ENCODE measurements at places on chromosomes 6 and 20.

GRCh38 chr6:99297415-99297814 lies 52.1 kb downstream of the FAXC start:
- no peak for DNase-seq

GRCh38 chr6:133610227-133610840 lies 278.6 kb upstream of the TCF21 start:
- DNase-seq, result no peak

- DNase-seq, result no peak
Observed at GRCh38 chr20:19757487-19758132, 448 bp upstream of the RIN2 start.

DNA sequence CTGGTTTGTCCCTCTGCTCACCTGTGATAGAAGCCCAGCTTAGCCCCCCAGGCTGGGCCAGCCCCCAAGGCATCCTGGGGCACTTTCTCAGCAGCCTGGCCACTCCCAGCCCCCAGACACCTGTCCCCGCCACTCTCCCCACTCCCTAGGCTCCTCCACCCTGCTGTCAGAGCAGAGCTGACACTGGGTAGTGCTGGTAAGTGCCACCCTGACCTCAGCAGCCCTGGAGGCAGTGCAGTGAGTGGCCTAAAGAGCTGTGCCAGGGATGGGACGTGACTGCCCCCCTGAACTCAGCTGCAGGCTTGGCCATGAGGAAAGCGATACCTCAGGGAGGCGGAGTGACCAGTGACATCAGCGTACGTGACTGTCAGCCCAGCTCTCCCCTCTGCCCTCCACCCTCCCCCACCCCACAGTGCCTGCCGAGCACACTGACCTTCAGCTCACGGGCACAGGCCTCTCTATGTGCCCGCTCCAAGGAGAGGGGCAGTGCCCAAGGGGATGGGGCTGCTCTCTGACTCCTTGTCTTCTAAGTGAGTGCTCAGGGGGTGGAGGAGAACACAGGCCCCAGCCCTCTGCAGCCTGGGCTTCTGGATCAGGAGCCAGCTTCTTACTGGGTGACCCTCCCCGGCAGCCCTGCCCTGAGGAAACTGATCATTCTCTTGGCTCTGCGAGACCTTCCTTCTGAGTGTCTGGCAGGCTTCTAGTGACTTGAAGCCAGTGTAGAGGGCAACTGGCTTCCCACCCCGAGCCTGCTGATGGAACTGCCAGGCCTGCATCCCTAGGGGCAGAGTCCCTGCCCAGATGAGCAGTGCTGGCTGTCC lies 172.7 kb downstream of the MRPL14 start:
- DNase-seq, result no peak

- no peak for DNase-seq
Observed at GRCh38 chr6:137166247-137167098, 7.0 kb downstream of the IL22RA2 start.

- DNase-seq, result no peak
Observed at GRCh38 chr6:166317261-166318212, 9.3 kb upstream of the PRR18 start.

DNA sequence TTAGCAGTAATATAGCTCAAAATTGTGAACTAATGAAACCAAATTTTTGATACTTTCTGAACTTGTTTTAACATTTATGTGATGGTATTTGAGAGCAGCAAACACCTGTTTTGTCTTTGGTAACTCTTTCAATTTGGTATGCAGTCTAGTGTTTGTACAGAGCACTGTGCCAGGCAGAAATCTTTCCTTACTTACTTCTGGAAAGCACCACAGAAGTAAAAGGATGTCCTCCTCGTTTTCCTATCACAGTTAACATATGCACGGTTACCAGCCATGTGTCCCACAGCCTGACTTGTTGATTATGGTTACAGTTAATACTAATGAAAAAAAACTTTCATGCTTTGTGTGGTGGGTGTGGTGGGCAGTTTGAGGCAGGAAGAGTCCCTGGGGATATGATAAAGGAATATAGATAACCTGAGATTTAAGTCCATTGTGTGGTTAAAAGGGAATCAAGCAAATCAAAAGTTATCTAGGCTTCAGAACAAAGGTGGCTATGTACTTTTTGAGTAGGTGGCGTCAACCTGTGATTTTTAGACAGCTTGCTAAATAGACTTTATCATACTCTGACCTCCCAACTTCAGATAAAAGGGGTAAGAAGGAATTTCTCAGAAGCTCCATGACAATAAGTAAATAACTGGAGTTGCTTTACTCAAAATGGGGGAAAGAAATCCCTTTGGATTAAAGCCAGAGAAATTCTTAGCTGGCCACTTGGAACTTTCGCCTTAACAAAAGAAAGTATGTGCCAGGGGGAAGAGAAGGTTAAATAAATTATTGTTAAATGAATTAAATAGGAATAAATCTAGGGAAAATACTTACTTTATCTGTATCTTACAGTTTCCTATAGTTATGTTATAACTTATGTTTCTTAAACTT lies 20.1 kb upstream of the COL10A1 start:
- no peak for DNase-seq

- DNase-seq, result no peak
Observed at GRCh38 chr6:15431762-15432483, 186.1 kb downstream of the JARID2 start.

GRCh38 chr6:90893400-90893799 lies 306.5 kb upstream of the MAP3K7 start:
- no peak for DNase-seq

- DNase-seq, result no peak
Observed at GRCh38 chr20:40319741-40320516, 369.1 kb downstream of the MAFB start.

DNA sequence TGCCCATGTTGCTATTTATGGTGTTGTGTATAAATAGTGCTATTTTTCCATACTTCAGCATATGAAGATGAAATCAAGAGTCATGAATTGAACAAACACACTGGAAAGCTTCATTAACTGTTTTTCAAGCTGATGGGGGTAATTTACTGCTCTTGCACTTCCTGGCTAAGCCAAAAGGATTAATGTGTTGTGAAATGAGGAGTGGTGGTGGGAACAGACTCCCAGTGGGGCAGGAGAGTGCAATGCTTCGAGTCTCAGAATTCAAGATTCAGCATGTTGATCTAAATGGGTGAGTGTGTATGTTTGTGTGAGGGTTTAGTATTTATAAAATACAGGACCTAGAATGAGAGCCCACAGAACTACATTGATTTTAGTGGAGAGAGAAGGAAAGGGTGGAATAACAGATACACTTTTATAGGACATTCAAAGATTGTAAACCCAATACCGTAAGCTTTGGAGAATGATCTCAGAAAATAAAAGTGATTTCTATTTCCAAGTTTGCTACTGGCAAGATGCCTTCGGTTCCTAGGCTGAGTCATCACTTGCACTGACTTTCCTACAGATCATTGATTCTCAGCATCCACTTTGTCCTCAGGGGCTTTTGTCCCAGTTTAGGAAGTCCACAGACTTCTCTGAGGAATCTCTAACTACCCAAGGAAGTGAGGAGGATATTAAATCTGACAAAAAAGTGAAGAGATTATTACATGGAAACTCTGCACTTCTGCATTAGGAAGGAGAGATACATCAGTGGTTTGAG lies 303.6 kb downstream of the TRDN start:
- no peak for DNase-seq

GRCh38 chr6:84798257-84798656 lies 33.9 kb upstream of the TBX18 start:
- no peak for DNase-seq

DNA sequence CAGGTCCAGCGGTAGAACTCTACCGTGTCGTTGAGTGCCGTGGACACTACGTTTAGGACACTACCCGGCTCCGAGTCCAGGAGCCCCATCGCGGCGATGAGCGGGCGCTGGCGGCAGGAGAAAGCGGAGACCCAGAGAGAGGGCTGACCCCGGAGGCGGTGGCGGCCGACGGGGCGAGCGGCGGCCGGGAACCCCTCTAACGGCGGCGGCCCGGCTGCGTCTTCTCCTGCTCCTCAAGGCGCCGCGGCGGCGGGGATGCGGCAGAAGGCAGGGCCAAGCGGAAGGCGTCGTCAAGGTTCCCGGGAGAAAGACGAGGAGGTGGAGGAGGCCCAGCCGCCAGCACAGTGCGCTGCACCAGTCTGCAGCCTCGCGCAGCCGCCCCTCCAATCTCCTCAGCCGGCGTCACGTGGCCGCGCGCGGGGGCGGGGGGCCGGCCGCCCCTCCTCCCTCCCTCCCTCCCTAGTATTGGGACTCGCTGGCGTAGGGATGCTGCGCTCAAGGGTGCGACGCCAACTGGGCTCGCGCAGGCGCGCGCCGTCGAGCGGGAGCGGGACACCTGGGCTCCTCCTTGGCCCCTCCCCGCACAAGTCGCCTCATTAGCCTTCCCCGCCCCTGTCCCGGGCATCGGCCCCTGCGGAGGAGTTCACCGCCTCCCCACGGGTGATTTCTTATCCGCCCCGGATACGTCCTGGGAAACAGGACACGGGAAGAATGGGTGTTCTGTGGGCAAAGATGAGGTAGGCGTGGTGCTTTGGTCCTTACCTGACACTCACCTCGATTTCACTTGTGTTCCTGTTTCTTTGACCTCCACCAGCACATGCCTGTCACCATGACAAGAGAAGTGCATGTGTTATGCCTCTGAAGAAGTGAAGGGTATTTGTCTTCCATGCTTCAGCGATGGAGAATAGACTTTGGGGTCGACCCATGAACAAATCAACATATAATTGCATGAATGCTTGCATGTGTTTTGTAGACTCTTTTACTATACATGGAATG lies at the start of gene ELOVL4:
Gene ELOVL4 (minus strand): TSS at position 363 of the 996 bp plus-strand sequence. CDS start 274 bp downstream, at position 89.
- peak; percentile 56 for DNase-seq

DNA sequence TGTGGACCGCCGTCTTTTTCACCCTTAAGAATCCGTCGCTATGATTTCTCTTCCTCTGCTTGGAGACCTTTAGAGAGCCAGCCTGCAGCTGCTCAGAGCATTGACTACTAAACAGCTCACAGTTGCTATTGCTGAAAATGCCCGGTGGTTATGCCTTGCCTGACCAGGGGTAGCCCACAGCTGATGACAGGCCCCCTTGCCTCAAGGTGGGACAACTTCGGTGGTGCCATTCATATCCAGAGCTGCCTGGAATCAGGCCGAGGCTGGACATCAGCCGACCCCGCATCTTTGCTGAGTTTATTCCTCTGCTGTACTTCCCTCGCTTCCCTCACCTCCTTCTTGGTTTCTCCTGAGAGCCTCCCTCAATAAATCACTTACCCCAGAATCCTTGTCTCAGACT lies 39.6 kb downstream of the OVOL2 start:
- DNase-seq, result no peak

DNA sequence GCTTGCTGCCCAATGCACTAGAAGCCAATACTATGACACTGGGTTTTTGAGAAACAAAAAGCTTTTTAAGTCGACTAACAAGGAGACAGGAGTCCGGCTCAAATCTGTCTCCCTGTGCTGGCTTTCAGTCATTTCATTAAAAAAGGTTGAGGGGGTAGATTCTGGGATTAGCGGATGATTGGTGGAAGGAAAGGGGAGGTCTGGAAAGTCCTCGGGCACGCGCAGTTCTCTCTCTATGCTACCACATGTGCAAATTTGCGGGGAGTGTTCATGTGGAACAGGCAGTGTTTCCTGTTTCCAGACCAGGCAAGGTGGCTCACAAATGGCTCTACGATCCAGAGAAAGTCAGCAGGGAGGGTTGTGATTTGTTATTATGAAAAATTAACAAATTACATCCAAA lies 89.1 kb upstream of the TOX2 start:
- no peak for DNase-seq

GRCh38 chr6:24980507-24981385 lies 45.0 kb upstream of the RIPOR2 start:
- no peak for DNase-seq

DNA sequence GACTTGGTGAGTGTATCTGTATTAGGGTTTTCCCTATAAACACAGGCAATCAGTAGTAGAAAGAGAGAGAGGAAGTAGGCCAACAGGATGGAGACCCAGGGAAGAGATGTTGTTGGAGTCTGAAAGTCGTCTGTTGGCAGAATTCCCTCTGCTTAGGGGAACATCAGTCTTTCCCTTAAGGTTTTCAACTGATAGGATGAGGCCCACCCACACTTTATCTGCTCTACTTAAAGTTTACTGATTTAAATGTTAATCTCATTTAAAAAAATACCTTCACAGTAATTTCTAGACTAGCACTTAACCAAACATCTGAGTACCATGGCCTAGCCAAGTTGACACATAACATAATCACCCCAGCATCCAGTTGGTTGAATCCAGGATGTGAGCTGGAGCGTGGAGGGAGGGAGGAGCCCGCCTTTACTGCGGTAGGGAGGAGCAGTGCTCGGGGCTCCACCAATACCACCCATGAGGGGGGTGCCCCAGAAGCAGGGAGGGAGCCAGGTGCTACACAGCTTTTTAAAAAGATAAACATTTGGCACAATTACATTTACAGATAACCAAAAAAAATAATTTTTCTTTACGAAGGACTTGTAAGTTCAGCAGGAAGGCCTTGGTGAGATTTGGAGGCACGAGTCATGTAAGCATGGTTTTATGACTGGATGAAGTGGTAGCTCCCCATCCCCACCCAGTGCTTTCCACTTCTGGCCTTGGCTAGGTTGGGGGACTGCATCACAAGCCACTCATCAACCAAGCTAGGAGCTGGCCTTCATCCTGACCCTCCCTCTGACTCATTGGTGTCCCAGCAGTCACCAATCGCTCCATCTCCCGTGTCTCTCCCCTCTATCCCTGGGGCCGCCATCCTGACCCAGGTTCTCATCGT lies 18.4 kb upstream of the SNX9 start:
- DNase-seq, result peak; percentile 52

- no peak for DNase-seq
Observed at GRCh38 chr6:15312500-15312899, 66.6 kb downstream of the JARID2 start.

DNA sequence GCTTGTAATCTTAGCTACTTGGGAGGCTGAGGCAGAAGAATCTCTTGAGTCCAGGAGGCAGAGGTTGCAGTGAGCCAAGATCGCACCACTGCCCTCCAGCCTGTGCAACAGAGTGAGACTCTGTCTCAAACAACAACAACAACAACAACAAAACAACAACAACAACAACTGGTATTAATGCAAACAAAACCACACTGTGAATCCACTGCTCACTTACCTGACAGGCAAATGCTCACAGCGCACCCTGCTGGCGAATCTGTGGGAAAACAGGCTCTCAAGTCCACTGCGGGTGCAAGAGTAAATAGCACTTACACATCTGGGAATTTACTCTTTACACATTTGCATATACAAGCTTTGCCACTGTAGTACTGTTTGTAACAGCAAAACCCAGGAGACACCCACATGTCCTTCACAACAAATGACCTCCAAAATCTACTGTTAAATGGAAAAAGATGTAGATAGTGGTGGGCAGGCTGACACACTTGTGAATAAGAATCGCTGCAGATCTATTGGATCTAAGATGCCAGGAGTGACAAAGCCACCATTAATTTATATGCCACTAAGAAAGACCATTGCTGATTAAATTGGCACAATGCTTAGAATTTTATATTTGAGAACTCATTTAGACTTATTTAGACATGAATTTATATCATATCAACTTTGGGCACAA lies 29.3 kb downstream of the NSFL1C start:
- peak; percentile 78 for DNase-seq

All from stimulated activated CD4-positive, alpha-beta T cell treated with anti-CD3 and anti-CD28 coated beads, Interleukin-1b, Interleukin-23, amount 100 ng/mL, for 48 hours (primary cell).